Esophagus muscularis mucosa (tissue), 4 donors: ENCODE measurements at places on chromosomes 5 and 9.

DNA sequence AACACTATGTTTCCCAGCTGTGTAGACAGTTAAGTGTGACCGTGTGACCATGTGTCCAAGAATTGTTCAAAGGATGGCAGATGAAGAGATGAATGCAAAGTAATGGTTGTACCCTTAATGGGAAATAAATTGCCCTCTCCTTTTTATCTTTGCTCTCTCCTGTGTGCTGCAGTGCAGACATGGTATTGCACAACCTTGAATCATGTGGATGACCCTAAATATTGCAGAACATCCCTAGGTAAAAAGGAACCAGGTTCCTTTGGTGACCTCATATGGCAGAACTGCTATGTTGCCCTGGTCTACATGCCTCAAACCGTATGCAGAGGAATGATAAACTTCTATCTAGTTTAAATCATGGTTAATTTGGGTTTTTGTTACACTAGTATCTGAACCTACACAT is 81.7 kb upstream of the CTNND2 start:
- no peak for DNase-seq

DNA sequence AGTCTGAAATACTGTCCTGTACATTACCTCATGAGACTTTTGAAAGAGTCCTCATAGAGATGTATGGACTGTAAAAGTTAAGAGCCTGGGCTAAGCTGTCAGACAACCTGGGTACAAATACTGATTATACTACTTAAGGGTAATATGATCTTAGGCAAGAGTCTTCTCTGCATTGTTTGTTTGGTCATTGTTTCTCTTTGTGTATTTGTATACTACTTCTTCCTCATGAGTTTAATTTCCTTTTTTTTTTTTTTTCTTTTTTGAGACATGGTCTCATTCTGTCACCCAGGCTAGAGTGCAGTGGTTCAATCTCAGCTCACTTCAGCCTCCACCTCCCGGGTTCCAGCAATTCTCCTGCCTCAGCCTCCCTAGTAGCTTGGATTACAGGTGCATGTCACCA is 2.6 kb upstream of the PFDN1 start:
- no peak for DNase-seq

DNA sequence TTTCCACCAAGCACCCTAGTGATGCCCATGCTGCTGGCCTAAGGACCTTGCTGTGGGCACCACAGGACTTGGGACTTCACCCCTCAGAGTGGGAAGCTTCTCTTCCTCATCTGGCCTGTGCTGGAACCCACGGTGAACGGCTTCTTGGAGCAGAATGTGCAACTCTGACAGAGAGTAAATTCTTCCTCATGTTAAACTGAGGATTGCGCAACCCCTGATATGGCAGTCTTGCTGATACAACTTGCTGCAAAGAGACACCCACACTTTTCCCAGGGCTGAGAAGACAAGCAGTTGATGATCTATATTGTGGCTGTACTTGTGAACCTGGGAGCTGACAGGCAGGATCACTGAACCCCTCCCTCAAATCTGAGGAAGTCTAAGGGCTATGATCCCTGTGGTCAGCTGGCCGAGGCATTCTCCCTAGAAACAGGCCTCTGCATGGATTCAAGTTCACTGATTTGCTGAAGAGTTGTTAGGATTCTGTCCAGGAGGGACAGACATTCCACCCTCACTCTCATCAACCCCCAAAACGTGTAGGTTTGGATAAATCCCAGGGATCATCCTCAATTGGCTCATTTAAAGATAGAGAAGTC is 307.2 kb downstream of the MTRR start:
- no peak for DNase-seq

- no peak for DNase-seq
Observed at GRCh38 chr9:93391898-93392297, 59.6 kb upstream of the FAM120A start.

DNA sequence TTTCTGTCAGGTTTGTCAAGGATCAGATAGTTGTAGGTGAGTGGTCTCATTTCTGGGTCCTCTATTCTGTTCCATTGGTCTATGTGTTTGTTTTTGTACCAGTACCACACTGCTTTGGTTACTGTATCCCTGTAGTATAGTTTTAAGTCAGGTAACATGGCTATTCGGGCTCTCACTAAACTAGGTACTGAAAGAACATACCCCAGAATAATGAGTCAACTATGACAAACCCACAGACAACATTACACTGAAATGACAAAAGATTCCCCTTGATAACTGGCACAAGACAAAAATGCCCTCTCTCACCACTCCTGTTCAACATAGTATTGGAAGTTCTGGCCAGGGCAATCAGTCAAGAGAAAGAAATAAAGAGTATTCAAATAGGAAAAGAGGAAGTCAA is 535.3 kb upstream of the CYLC2 start:
- no peak for DNase-seq

GRCh38 chr5:43033841-43034590 is 6.1 kb downstream of the ANXA2R start:
- DNase-seq: no peak
